ENCODE measurements at places on chromosomes 1 and 21.

DNA sequence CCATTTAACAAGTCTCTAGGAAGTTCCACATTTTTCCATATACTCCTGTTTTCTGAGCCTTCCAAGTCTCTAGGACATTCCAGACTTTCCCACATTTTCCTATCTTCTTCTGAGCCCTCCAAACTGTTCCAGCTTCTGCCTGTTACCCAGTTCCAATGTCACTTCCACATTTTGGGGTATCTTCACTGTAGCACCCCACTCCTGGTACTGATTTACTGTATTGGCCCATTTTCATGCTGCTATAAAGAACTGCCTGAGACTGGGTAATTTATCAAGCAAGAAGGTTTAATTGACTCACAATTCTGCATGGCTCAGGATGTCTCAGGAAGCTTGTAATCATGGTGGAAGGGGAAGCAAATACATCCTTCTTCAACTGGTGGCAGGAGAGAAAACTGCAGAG, 285.0 kb downstream of the LRRIQ3 start:
- no peak for DNase-seq

GRCh38 chr1:36297062-36297461, 9.1 kb upstream of the SH3D21 start:
- DNase-seq: no peak

GRCh38 chr1:119968068-119968492, 71.8 kb upstream of the ADAM30 start:
- peak; percentile 61 for DNase-seq

- peak; percentile 7 for DNase-seq
These were observed 13.1 kb downstream of the MAP1LC3C start for GRCh38 chr1:241985787-241986186.

- peak; percentile 70 for DNase-seq
These were observed 4.0 kb downstream of the ZBTB7B start for GRCh38 chr1:155006601-155007101.

- DNase-seq: no peak
These were observed 62.4 kb downstream of the CLEC20A start for GRCh38 chr1:178434360-178434759.

GRCh38 chr1:237448042-237448441, 406.1 kb downstream of the RYR2 start:
- no peak for DNase-seq

- DNase-seq: no peak
These were observed 10.8 kb downstream of the BLACAT1 start for GRCh38 chr1:205444931-205445645.

GRCh38 chr1:168469690-168470089, 74.1 kb downstream of the XCL2 start:
- peak; percentile 22 for DNase-seq

GRCh38 chr1:116568662-116569380, 2.0 kb downstream of the CD58 start:
- no peak for DNase-seq

DNA sequence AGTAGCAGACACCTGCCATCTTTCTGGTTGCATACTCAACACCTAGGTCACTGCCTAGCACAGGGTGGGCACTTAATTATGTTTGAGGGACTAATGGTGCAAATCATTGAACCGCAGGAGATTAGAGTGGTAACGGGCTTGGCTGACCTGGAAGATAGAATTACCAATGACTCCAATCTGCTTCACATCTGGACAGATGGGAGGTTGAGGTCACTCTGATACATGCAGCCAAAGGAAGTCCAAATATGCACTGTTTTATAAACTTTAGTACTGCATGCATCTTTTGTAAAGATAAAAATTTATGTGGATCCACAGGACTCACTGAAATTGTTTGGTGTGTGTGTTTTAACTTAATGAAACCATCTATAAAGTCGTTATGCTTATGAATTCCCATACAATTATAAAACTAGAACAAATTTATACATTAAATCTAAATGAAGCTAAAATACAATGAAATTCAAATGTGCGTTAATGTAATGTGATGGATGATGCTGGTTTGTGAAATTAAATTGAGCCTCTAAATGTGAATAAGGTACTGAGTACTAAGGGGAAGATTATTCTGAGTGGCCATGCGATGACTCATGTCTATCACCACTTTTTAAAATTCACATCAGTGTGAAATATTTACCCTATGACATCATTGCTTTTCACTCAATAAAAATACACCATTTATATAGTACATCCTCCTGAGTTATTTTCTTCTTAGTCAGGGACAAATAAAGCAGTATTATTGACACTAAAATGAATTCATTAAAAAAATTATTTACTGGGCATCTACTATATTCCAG, 224.7 kb upstream of the FAM78B start:
- no peak for DNase-seq

Data from CD8-positive, alpha-beta T cell (primary cell).